PC-3 (cell line): ENCODE measurements at places on chromosomes 1 and 21. TPM values are rescaled to one million over a fixed set of nuclear protein-coding genes. Genes with fewer than 3 reads are reported as not detected.

The PLEKHA6 gene
- total RNA-seq, result 53.8 and 64.3 TPM in 2 replicates

The NEK2 gene
- total RNA-seq, result 42.7 and 47.5 TPM in 2 replicates

DNA sequence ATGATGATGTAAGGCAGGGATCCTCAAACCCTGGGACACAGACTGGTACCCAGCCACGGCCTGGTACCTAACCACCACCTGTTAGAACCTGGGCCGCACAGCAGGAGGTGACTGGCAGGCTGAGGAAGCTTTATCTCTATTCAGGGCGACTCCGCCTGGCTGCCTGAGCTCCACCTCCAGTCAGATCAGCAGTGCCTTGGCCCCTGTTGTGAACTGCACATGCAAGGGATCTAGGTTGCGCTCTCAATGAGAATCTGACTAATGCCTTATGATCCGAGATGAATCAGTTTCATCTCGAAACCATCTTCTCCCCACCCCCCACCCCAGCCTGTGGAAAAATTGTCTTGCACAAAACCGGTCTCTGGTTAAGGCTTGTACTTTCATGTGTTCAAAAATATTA, 4.2 kb downstream of the RNPC3 start:
- peak; percentile 39 for DNase-seq

GRCh38 chr1:163049296-163049695, 19.9 kb upstream of the RGS4 start:
- no peak for DNase-seq
